Hepatic stellate cell (primary cell): ENCODE measurements at places on chromosomes 1 and 21.

DNA sequence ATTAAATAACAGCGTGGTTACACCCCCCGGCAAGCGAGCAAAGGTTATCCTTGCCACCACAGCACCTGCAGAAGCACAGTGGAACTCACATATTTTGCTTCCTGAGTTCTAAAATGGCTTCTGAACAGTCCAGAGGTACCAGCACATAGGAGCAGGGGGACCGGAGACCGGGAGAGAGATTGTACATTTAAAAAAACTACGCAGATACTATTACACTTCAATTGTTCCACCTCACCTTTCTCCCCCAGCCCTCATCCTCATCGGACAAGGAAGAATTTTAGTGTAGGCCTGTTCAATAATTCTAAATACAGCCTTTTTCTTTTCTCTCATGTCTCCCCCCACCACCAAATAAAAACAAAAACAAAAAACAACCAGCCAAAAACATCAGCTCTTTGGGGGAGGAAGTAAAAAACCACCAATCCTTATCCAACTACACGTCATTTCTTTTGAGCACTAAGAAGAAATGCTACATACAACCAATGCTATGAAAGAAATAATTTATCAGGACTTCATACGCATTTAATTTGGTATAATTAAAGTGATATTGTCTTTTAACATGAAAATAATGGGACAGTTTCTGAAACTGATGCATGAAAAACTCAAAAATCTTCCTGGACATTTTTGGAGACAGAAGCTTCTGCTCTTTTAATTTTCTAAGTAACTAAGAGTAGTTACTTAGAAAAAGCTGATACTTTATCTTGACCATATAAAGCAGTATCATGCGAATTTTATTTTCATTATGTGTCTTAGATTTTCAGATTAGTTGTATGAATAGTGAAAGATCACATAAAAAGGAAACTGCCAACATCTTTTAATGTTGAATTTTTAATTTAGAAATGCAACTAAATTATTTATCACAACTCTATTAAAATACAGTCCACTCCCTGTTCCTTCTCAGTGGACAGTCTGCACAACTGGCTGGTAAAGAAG lies 9.1 kb downstream of the CDKN2C start:
- DNase-seq: no peak

DNA sequence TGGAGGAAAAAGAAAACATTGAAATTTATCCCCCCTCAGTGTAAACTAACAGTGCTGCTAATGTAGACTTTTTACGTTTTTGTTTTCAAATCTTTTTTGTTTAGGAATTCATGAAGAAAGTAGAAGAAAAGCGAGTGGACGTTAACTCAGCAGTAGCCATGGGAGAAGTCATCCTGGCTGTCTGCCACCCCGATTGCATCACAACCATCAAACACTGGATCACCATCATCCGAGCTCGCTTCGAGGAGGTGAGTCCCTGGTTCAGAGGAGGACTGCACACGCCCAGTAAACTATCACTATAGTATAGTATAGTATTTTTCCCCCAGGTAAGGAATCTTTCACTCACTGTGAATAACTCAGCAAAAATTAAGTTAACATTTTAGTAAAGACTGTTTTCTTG lies 37.8 kb upstream of the BMP8A start:
- DNase-seq: no peak

GRCh38 chr1:54317084-54317483 lies 89.1 kb downstream of the SSBP3 start:
- DNase-seq: no peak

DNA sequence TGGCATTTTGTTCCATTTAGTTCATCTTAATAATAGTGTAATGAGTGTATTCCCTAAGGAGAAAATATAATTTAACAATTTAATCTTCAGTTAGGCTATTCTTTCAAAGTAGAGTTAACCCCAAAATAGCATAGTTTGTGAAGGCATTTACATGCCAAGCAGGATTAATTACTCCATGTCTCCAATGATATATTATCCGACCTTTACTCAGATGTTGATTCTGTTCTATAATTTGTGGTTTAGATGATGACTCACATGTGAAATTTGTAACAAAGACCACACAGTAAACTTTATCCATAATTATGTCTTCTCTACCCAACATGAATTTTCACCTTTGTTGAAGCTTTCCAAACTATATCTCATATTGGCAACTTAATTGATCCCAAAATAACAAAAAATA lies 2065.2 kb downstream of the MRPL39 start:
- DNase-seq: no peak

GRCh38 chr1:174794861-174795260 lies 204.9 kb upstream of the CACYBP start:
- DNase-seq: no peak

DNA sequence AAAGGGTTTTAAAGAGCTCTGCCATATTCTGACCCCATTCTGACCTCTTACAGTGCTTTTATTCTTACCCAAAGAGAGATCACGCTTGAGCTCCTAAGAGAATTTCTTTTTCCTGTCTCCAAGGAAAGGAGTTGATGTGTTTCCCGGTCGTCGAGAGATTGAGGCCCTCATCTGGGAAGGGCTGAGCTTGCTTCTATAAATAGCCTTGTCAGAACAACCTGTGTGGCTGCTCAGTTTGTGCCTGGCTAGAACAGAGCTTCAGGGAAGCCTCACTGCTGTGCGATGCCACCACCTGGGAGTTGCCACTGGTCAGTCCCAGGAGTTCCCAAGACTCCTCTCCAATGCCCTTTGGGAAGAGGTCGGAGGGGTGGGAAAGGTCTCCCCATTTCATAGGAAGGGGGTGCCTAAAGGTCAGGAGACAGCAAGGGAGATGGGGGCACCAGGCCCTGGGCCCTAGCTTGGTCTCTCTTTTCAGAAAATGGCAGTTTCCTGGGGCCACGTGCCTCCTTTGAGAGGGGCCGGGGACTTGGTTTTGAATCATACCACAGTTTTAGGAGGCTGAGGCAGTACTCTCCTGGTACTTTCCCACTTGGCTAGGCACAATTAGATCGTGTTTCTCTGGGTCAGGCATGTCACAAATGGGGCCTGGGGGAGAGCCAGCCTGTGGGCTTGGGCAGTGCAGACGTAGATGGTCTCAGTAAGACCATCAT lies 52.1 kb downstream of the EIF2D start:
- peak; percentile 30 for DNase-seq

DNA sequence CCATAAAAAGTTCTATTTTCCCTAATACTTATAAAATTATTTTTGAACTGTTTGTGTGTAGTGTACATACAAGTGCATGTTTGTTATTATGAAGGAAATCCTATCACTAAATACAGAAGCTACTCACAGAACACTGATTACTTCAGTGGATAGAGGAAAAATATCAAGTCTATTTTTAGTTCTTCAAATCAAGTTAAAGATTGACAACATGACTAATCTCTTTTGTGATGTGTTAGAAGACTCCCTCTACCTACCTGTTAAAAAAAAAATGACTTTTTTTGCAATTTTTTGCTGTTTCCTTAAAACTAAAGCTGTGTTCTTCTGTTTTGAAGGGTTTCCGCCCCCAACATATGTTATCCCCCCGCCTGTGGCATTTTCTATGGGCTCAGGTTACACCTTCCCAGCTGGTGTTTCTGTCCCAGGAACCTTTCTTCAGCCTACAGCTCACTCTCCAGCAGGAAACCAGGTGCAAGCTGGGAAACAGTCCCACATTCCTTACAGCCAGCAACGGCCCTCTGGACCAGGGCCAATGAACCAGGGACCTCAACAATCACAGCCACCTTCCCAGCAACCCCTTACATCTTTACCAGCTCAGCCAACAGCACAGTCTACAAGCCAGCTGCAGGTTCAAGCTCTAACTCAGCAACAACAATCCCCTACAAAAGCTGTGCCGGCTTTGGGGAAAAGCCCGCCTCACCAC lies 45.5 kb downstream of the NCF2 start:
- DNase-seq: no peak

- no peak for DNase-seq
Measured at GRCh38 chr1:44905276-44905675, 62.2 kb upstream of the PTCH2 start.

DNA sequence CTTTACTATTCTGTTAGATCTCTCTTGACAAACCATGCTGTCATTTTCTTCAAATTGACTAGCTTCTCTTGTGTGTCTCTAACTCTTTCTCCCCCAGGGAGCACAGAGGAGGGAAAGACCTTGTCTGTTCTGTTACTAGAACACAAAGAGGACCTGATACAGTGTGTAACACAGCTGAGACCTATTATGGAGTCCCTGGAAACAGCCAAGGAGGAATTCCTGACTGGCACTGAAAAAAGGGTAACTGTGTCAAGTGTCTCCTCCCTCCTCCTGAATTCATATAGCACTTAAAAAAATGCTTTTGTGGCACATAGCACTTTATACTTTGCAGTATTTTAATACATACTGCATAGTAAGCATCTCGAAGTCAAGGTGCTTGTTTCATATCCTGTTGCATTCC lies 50.6 kb downstream of the ZBTB40 start:
- no peak for DNase-seq

DNA sequence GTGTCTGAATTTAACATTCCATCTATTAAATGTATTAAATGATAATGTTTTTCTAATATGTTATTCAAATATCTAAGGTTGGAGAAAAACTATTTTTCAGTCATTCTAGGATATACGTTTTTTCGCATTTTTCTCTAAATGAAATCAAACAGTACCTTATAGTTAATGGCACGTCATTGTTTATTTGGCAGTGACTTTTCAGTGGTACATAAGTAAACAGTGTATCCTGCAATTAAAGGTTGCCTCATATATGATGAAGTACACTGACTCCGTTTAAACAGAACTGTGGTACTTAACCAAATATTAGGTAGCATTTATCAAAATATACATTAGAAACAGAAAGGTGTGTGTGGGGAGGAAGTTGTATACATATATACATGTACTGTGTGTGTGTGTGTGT lies 79.2 kb downstream of the EPS15 start:
- no peak for DNase-seq

GRCh38 chr21:19350286-19350685 lies 946.7 kb upstream of the TMPRSS15 start:
- no peak for DNase-seq

GRCh38 chr1:211925016-211925415 lies 94.5 kb upstream of the LPGAT1 start:
- DNase-seq: no peak

DNA sequence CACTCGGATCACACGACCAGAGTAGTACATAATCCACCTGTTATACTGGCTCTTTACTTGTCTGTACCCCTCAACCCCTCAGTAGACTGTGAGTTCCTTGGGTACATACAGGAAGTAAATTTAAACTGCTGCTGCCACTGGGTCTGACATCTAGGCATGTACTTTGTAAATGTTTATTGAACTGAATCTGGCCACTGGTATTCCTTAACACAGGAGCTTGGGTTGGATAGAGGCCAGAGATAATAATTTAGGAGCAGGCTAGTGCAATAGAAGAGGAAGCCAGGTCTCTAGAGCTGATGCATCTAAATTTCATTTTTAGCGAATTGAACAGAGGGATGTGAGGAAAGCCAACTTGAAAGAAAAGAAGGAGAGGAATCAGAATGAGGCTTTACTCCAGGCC lies 12.4 kb downstream of the TTC4 start:
- no peak for DNase-seq

DNA sequence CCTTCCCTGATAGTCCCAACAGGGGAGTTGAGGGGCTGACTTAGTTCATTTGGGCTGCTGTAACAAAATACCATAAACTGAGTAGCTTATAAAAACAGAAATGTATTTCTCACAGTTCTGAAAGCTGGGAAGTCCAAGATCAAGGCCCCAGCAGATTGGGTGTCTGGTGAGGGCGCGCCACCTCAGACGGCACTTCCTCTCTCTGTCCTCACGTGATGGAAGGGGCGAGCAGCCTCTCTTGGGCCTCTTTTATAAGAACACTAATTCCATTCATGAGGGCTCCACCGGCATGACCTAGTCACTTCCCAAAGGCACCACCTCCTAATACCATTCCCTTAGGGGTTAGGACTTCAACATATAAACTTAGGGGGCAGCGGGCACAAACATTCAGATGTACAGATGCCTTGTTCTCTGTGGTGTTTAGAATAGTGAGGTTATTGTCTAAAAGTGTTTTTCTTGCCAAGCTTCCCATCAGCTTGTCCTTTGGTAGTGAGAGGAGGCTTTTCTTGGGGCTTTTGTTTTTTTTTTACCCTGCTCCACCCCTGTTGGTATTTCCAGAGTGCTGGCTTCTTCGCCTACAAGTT lies 20.3 kb downstream of the NIPAL3 start:
- no peak for DNase-seq

DNA sequence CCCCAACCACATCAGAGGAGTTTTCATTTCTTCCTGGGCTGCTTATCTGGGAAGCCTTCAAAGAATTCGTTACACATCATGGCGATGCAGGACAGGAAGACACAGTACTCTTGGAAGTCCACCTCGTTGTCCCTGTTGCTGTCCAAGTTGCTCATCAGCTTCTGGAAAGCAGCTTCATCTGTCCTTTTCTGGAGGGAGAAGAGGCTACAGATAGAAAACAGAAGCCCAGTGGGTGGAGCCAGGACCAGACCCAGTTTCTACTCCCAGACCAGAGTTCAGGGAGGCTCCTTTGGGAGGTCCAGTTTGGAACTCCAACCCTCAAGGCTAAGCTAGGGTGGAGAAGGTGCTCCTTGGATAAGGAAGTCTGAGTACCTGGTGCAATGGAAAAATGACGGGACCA lies 1.9 kb downstream of the S100A4 start:
- no peak for DNase-seq

DNA sequence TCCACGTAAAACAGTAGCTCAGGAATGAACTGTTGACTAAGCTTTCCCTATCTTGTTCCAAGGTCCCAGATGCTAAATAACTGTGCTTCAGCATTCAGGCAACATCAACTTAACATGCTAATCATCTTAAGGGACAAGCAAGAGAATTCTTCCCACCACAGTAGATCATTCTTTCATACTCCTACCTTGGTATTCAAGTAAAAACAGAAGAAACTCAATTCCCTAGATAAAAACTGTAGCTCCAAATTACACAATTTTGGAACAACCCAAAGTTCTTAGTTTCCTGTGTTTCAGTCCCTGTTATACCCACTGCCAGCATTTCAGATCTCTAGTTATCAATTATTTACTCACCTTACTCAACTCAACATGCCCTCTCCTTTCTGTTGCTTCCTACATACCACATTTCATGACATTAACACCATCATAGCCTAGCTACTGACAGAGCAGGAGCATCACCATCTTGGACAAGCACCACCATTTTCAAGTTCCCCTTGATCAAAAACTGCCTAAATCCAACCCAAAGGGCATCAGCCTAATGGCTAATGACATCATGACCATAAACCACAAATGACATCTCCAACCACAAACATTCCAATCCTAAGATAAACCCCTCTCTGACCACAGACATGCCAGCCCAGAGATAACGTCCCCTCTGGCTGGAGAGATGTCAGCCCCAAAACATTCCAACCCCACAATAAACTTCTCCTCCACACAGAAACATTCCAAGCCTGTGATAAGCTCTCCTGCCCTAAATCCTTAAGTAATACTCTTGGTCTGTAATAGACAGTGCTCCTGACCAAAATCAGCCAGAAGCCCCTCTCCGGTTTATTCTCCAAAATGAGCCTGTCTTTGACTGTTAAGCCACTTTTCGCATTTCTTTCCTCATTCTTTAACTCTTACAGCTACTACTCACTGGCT lies 191.2 kb downstream of the RERE start:
- peak; percentile 37 for DNase-seq
